ENCODE measurements at places on chromosomes 1 and 21.
A peak's percentile ranks its signal among the peaks of the same experiment; 100 is the strongest.

DNA sequence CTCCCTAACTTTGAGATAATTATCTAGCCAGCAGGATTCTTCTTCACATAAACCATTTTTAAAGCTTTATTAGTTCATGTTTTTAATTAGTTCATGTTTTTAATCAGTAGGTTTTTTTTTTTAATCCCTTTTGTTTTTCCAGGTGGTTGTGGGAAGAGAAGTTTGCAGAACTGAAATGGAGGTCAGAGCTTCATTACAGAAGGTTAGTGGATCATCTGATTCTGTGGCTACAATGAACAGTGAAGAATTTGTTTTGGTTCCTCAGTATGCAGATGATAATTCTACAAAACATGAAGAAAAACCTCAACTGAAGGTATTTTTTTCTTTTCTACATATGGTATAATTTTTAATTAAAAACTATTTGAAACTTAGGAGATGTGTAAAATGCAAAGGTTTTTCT lies 59.7 kb downstream of the RABGAP1L start:
- no peak for DNase-seq

DNA sequence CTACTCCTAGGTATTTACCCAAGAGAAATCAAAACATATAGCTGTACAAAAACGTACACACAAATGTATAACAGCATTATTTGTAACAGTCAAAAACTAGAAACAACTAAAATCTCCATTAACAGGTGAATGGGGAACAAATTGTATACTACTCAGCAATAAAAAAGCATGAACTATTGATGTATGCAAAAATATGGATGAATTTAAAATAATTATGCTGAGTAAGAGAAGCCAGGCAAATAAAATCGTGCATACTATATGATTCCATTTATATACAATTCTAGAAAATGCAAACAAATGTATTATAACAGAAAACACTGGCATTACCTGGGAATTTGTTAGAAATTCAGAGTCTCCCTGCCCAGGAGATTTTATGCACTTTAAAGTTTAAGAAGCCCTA lies 150.1 kb downstream of the GDAP2 start:
- DNase-seq = no peak

DNA sequence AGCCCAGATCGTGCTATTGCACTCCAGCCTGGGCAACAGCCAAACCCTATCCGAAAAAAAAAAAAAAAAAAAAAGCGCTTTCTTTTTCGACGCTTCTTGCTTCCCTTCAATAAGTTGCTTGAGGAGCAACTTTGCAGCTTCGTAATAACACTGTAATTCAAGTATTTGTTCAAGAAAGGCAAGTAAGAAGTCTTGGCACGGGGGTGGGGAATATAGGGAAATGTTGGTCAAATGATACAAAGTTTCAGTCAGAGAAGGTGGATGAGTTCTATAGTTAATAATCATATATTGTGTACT lies 871 bp upstream of the PSMA5 start:
- DNase-seq = no peak

DNA sequence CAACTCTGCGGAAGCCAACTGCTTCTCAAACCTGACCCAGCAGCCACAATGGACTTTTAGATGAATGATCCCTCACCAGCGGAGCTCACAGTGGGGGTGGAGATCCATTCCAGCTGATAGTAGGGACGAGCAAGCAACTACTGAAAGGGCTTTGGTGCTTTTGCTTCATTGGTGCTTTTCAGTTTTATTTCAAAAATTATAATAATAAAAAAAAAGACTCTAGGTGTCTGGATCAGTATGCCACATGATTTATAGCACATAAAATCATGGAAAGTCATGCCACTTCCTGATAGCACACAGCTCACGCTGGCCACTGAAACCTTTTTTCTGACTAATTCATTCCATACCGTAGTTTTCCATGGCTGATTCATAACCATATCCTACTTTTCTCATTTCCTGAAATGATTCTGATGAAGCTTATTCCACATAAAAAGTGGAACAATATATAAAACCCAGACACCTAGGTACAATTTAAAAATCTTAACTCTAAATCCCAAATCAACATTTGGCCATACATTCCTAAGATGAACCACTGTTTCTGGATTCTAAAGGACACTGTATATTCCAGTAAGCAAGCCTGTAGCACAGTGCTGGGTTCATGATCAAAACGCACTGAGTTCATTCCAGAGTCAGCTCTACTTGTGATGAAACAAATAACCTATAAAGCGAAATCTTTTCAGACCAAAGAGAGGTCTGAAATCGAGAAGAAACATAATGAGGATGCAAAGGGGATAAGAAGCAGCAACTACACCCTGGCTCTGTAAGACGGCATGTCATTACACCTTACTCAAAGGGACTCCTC lies 41.3 kb upstream of the KCNE1 start:
- peak; percentile 46 for DNase-seq

DNA sequence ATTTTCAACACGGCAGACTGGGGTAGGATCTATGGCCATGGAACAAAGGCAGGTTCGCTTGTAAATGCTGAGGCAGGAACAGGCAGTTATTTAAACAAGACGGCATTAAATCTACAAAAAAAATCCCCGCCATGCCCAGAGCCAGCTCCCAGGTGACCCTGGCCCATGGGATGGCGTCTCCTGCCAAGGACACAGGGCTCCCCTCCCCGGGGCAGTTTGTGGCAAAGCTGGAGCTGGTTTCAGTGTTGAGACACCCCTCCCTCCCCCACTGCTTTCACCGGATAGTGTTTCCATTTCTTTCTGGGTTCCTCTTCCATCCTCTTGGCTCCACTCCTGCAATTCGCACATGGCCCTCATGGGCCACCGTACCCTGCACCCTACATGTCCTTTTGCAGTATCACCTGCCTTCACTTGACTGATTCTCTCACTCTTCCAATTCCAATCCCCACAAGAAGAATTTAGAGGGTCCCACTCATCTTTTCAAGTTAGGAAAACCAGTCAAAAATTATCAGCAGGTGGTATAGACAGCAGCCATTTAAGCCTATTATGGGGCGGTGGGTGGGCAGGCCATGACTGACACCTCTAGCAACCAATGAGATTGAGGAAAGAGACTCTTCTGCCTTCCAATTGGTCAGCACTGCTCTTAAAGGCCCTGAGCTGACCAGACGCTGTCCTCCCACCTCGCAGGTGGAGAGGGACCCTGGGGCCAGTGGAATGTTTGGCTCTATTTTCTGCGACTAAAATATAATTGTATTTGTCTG lies 52.0 kb downstream of the OLIG1 start:
- DNase-seq = no peak

DNA sequence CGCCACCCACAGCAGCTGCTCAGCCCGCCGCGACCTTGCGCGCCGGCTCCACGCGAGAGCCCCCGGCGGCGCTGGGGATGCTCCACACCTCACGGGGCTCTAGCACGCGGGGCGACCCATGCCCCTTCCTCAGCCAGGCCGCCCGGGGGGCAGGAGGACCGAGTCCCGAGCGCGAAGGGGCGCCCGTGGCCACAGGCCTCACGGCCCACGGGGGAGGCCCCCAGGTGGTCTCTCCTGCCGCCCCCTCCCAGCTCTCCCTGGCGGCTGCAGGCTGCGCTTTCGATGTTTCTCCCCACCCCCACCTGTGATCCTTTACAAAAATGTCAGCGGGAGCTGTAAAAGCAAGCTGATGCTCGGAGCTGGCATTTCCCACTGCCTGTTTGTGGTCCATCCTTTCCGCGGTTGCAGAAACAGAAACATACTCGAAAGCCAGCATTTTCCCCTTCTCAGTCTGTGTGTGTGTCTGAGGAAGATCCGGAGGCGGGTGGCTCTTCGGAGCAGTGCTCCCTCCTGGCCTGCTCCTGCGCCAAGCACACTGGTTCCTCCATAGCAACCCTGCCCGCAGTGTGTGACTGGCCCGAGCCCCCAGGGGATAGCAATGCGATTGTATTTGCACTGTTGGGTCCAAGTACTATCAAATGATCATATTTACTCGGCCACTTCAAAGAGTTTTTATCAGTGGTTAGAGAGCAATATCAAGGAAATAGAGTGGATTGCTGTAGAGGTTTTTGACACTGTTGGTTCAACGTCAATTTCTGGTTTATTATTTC lies 2.1 kb downstream of the KIF26B start:
- no peak for DNase-seq

DNA sequence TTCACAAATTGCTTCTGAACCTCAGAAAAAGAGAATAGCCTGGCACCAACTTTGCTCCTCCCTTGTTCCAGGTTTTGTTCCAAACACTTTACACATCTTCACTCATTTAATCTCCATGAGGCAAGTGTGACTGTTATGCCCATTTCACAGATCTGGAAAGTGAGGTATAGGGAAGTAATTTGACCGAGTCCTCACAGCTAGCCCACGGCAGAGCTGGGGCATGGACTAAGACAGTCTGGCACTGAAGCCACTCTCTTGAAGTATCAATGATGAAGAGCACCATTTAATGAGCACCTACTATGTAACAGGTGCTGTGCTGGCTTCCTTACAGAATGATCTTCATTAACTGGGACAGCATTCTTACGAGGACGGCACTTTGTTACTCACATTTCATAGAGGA lies 19.0 kb downstream of the C1QB start:
- no peak for DNase-seq

- no peak for DNase-seq
Measured at GRCh38 chr1:31572323-31573104, 3.8 kb upstream of the TINAGL1 start.

DNA sequence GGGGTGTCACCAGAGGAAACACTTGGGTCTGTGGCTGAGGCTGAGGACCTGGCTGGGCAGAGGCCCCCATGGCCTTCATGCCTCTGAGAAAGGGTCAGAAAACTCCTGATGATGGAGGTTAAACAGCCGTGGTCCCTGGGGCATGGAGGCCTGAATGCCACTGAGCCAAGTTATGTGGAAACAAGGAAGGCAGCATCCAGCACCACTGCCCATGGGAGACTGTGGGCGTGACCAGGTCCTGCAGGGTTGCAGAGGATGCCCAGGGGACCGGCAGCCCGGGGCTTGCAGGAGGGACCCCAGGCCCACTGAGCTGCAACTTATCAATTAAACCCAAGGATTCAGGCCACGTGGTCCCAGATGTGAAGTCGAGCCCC lies 18.9 kb upstream of the COL6A2 start:
- DNase-seq = no peak

GRCh38 chr1:174308604-174309003 lies 139.2 kb upstream of the GPR52 start:
- no peak for DNase-seq

GRCh38 chr1:119321666-119322419 lies 46.7 kb upstream of the HAO2 start:
- DNase-seq = no peak

DNA sequence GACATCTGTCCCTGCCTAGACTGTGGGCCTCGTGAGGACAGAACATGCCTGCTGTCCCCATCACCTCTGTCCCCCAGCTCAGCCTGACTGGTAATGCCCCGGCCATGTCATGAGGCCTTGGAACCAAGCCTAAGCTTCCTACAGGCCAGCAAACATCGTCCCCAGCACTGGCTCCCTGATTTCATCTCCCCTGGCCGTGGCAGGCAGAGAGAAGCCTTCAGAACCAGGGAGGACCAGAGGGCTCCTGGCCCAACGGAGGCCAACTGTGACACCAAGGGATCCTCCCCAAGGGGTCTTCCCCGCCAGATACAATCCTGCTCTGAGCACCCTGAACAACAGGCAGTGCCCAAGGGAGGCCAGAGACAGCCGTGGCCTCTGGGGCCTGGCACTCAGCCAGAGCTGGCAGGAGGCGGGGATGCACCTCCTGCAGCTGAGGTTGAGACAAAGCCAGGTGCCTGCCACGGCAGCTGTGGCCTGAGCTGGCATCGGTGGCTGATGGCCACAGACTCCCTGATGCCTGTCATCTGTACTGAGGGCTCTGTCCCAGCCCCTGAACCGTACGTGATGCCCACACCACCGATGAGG lies 9.9 kb upstream of the NPHP4 start:
- no peak for DNase-seq

- DNase-seq = no peak
Measured at GRCh38 chr1:20224546-20224945, 38.2 kb upstream of the PLA2G2C start.

DNA sequence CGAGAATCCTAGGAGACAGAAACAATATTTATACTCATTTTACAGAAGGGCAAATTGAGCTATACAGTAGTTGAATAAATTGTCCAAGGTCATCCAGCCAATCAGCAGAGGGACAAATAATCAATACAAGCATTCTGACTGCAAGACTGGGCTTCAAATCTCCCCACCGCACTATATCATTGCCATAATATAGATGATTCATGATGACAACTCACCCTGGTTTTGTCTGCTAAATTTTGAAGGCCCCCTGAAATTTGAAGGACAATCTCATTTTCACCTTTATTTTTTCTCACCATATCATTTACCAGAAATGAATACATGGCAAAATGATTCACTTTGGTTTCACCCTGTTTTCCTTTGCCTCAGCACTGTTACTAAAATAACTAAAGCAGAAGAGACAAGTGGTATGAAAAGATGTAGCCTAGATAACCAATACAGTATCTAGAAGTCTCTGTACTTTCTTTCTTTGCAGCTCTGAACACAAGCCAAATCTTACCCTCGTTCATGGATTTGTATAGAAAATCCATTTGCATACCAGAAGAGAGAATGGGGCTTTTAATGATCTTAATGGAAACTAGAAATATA lies 292.5 kb downstream of the TTLL7 start:
- DNase-seq = no peak

All from Panc1 (cell line).